ENCODE measurements at places on chromosomes 7 and 10.

DNA sequence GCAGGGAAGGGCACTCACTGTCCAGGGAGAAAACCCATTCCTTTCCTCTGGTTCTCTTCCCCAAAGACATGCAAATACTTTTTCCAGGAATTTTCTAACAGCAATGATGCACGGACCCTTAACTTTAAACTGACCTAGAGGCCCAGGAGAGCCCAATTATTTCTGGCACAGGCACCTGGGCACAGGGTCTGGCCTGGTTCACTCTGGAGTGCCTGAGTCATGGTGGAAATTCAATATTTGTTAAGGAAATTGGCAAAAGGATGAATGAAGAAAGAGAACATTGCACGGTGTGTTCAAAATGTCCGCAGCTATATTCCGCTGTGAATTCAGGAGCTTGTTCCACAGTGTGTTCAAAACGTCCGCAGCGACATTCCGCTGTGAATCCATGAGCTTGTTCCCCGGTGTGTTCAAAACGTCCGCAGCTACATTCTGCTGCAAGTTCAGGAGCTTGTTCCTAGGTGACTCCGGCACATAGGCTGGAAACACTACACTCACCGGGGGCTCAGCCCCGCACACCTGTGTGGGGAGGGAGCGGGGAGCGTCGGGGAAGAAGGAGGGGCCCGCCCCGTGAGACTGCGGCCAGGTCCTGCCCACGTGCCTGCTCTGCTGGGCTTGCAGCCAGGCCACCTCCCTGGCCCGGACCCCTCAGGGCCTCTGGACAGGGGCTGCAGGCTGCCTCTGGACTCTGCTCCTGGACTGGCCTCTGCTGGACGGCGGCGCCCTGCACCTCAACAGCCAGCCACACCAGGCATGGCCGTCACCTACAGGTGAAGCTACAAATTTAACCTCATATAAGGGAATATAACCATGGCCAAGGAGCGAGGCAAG, 72.0 kb upstream of the FAM20C start:
- DNase-seq = no peak

- no peak for DNase-seq
These were observed 17.9 kb downstream of the NHLRC2 start for GRCh38 chr10:113872139-113873030.

DNA sequence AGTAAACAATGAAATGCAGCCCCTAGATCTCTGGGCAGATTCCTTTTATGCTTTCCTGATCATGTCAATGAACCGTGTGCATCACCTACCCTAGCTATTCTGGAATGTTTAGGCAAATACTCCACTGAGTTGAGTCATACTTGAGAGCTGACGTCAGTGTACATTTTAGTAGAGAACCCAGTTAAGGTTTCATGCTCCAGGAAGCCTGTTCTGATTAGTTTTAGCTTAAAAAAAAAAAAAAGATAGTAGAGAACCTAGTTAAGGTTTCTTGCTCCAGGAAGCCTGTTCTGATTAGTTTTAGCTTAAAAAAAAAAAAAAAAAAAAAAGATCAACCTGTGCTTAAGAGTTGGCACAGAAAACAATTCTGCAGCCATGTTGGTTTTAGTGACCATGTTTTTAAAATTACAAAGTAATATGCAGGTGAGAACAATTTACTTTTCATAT, 3.7 kb upstream of the MCU start:
- no peak for DNase-seq

DNA sequence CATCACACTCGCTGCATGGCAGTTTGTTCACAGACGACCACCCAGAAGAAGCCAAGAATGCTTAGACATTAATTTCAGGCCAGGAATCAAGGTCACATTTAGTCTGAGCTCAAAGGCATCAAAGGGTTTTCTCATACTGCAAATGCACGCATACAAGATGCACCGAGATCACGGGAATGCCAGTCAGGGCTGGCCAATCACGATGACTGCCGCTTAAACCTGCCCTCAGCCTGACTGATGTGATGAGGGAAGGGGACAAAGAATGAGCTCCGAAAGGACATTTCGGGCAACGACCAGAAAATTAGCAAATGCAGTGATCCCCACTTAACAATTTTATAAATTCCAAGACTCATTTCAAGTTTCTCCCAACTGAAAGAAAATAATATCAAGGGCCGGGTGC, 20.2 kb downstream of the CTBP2 start:
- no peak for DNase-seq

DNA sequence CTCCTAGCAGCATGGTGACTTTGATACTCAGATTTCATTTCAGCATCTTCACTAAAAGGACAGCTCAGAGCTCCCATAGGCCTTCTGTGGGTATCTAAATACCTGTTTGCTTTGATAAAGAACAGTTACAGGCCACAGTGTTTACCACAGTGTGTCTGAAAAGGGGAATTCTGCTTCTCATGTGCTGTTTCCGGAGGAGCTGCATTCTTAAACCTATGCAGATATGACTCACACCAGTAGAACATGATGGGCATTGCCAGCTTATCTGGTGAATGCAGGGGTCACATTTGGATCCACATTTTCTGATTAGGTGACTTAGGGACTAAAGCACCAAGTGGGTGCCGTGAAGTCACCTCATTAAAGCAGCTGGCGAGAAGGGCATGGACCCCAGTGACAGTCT, 52.6 kb downstream of the TRRAP start:
- DNase-seq = no peak

DNA sequence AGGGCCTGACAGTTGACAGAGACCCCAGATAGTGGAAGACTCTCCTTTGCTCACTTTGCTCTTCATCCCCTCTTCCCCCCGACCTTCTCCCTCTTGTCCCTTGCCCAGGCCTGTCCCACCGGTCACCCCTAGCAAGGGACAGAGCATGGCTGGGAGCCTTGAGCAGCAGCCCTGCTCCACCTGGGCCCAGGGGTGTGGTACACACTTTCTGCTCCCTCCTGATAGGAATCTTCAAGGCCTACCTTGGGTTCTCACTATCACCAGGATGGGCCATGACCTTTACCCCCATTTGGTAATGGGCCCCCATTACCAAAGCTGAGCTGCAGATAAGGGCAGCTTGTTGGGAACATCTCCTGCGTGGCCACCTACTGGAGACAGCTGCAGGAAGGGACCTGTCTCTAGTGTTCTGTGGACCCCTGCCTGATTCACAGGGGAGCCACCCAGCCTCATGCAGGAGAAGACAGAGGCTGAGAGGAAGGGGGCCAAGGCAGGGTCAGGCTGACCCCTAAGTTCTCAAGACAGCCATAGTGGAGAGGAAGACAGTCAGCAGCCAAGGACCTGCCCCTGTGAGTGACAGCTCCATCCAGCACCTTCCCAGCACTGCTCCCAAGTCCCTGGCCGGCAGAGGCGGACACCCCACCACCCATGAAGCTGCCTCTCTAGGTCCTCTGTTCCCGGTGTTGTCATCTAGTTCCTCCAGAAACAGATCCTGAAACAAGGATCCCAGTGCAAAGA, 913 bp upstream of the NPC1L1 start:
- DNase-seq = no peak

DNA sequence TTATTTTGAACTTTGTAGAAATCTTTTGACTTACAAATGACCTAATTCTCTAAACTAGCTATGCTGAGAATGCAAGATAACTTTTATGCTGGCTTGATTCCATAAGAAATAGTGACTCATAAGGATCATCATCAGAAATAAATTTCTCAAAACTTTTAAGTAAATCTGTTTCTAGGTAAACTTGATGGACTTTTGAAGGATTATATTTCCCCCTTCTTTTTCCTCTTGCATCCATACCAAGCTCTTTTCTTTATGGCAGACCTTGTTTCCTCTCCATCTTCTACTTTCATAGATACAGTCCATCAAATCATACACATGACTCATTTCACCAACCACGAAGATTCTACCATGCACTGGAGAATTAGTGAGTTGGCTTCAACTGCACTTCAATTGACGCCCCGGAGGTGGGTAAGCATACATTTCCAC, 336.3 kb downstream of the KCNMA1 start:
- DNase-seq = no peak

DNA sequence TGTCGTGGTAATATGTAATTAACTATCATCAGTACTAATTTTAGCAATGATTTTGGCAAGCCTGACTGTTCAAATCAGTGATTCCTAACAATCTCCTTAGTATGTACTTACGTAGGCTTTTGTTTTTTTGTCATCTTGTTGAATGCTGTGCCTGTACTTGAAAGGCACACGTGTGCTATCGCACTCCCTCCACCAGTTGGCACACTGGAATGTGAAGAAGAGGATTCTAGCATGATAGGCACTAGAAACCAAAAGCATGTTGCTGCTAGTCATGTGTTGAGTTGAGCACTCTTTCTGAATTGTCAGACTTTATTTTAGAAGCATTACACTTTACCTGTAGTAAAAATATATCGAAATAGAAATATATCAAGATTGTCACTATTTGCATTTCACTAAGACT, 59.1 kb downstream of the TASOR2 start:
- no peak for DNase-seq

All from NT2/D1 (cell line).